CD4-positive, alpha-beta T cell treated with Interleukin-12 subunit alpha and Interleukin-12 subunit beta, for 1 hour (primary cell): ENCODE measurements at places on chromosomes 5 and 9.

- peak; percentile 17 for DNase-seq
Measured at GRCh38 chr5:126869005-126869451, 92.1 kb downstream of the LMNB1 start.

GRCh38 chr5:140338336-140338735 is 8.1 kb downstream of the HBEGF start:
- no peak for DNase-seq

GRCh38 chr5:51383131-51384121 is at the start of gene ISL1:
TSS of gene ISL1 (plus strand) at chr5:51383448. CDS start at chr5:51383672, 224 bp downstream.
- no peak for DNase-seq

GRCh38 chr5:122408592-122409224 is 96.7 kb downstream of the SNCAIP start:
- no peak for DNase-seq

DNA sequence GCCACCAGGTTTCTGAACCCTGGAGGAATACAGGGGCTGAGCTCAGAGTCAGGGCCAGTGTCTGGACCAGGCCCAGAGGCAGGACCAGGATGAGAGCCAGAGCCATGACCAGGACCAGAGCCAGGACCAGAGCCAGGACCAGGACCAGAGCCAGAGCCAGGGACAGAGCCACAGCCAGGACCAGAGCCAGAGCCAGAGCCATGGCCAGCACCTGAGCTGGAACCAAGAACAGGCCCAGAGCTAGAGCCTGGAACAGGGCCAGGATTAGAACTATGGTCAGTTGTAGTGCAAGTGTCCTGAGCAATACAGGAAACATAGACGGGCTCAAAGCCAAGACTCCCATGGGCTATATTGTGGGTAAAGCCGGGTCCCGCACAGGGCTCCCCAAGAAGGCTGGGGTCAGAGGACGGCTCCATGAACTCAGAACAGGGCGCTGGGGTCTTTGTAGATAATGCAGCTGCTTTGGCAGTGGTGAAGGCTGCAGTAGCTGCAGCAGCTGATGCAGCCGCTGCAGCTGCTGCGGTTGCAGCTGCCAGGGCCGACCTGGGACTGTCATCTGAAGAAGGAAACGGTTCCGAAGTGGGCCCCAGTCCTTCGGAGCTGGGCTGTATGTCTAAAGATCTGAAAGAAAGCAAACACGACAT is 559 bp downstream of the SPAG8 start:
- no peak for DNase-seq

- DNase-seq = no peak
Measured at GRCh38 chr9:33104401-33104800, 27.9 kb upstream of the SMU1 start.

GRCh38 chr5:78504704-78505677 is 143.6 kb downstream of the LHFPL2 start:
- no peak for DNase-seq

DNA sequence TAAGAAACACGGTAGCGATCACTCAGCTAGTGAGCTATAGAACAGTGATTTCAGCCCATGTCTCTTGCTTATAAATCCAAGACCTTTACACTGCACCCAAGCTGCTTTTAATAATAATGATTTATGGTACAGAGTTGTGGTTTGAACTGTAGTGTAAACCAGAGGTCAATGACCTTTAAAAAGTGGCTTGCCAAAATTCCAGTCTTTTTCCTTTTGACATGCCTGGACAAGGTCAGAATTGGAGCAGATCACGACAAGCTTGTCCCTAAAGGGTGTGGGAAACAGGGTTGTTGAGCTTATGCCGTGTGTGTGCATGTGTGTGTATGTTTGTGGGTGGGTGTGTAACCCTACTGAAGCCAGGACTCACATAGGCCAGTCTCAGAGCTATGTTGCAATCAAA is 225.3 kb upstream of the CLINT1 start:
- DNase-seq = no peak

DNA sequence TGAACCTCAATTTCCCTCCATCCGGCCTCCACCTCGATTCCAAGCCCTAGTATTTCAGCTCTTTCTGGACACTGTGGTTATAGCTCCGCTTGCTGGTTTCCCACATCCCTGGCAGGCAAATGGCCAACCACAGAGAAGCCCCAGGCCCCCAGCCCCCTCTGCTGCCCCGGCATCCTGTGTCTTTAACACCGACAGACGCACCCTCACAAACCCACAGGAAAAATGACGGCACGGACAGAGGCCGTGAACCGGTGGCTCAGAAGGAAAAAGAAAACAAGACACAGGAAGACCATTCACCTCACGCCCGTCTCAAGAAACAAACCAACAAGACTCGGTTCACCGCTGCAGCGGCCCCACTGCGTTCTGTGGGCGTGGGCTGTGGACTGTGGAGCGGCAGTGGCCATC is 1.5 kb upstream of the CLIC3 start:
- peak; percentile 50 for DNase-seq

DNA sequence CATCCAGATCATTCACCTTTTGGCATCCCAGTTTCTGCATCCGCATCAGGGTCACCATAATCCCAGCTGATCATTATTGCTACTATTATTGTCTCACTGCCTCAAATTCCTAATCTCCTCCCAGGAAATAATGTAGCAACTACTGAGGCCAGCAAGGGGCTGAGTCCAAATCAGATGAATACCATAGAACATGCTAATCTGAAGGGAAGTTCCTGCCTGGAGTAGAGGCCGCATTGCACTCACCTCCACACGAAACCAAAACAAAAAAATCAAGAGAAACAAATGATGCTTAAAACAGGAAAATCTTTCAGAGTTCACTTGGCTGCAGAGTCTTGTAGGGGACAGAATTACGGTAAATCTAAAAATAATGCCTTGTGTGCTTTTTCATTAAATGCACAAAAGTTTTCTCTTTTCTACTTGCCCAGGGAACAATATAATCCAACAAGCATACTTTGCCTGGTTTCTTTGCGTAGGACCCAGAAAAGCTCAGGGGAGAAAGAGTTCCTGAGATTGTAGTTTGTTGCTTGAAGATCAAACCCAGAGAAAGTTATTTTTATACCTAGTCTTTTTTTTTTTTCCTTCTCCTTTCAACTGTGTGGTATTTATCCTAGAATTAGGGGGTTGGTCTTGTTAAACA is 87.7 kb upstream of the KLF4 start:
- DNase-seq = no peak

- DNase-seq = no peak
Measured at GRCh38 chr5:138660051-138660572, 84.9 kb upstream of the HSPA9 start.

DNA sequence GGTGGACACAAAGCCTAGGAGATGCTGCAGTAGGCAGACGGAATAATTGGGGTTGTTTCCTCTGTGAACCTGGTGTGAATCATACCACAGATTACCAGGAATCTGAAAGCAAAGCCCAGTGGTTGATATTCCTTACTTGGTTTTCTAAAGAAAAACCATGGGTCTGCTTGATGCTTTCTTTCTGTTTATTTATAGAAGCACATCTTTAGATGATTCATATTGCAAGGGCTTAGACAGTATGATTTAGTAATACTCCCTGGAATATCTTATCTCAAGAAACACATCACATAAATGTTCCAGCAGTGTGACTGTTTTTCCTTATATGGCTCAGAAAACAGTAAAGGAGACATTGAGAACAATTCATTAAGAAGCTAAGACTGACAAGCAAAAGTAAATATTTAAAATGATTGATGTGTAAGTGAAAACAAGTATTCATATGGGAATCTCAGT is 623.3 kb downstream of the RAB3C start:
- DNase-seq = no peak

GRCh38 chr9:72935595-72935994 is 17.3 kb downstream of the ALDH1A1 start:
- DNase-seq = no peak

GRCh38 chr5:179266291-179267070 is 78.8 kb downstream of the ADAMTS2 start:
- no peak for DNase-seq

DNA sequence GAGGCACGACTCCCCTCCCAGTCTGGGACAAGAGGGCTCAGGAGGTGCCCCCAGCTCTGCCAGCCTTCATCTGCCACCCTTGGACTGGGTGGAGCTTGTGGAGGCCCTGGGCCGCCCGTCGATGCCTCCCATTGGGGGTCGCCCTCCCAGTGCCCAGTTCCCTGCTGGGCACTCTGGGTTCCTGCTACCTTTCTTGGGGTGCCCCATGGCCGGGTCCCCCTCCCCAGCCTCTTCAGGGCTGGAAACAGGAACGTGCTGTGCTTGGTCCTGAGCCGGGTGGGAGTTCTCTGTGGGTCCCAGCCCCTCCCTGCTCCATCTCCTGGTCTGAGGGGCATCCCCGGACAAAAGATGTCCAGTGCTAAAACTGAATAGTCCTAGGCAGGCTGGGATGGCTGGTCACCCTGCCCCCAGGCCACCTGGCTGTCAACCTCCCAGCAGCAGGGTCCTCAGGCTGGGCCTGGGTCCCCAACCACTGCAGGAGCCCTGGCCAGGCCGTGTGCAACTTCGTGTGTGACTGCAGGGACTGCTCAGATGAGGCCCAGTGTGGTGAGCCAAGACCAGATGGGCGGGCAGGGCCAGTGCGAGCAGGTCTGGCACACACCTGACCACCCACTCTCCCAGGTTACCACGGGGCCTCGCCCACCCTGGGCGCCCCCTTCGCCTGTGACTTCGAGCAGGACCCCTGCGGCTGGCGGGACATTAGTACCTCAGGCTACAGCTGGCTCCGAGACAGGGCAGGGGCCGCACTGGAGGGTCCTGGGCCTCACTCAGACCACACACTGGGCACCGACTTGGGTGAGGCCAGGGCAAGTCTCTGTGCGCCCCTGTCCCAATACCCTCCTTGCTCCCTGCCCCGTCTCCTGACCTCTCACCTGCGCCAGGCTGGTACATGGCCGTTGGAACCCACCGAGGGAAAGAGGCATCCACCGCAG is 784 bp downstream of the MAMDC4 start:
- no peak for DNase-seq

DNA sequence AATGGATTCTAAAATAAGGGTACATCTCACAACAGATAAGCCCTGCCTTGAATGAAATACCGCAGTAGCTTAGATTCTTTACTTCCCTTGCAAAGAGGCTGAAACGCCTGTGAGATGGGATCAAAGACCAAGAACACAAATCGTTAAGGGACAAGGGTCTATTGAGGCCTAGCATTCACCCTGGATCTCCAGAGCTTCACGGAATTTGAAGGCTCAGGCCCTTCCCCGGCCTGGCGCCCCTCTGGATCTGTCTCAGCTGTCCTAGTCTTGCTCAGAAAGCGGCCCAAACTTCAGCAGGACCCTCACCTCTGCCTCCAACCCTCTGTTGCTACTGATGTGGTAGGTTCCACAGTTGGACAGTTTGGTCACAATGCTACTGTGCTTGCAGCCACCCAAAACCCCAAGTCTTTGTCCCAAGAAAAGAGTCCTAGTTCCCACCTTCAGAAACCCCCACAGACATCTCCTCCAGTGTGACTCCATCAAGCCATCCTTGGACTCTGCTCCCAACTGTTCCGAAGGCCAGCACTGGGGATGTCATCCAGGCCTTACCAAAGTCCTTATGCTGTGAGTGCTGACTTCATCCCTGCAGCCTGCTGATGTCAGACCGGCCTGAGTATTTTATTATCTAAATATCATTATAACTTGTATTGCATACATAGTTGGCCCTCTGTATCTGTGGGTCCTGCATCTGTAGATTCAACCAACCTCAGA is 9.4 kb downstream of the CORO2A start:
- no peak for DNase-seq

DNA sequence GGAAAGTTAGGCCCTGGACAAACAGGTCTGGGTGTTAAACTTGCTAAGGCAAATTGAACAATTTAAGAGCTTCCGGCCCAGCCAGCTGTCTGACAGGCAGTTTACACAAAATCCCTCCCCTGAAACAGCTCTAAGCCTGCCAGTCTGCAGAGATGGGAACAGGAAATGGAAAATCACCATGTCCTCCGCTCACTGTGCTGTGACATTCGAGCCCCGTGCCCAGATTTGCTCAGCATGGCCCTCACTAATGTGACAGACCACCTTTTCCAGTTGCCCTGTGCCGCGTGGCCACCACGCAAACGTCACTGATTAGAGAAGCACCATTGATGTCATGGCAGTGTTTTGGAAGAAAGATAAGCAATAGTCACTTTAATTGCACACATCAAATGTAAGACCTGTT is 41.0 kb downstream of the CCNJL start:
- DNase-seq = no peak

DNA sequence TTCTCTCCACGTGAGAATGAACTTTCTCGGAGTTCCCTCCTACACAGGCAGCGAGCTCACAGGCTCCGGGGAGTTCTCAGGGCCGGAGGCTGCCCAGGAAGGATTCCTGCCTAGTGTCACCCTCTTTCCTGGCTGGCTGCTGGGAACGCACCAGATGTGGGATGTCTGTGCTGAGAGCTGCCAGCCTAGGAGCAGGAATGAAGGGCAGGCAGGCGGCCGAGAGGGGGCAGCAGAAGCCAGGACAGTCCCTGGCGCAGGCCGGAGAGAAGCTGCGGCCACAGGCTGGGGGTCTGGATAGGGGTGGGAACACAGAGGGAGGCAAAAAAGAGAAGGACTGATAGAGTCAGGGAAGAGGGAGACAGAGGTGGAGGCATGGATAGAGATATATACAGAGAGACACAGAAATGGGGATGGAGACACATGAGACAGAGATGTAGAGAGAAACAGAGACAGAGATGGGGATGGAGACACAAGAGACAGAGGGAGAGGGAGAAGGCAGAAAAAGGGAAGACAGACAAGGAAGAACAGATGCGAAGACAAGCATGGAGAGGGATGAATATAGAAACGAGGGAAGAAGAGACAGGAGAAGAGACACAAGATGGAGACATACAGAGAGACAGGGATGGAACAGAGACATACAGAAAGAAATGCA is 25.3 kb upstream of the ENHO start:
- DNase-seq = peak; percentile 19

- DNase-seq = no peak
Measured at GRCh38 chr9:71743217-71743705, 25.1 kb downstream of the CEMIP2 start.

DNA sequence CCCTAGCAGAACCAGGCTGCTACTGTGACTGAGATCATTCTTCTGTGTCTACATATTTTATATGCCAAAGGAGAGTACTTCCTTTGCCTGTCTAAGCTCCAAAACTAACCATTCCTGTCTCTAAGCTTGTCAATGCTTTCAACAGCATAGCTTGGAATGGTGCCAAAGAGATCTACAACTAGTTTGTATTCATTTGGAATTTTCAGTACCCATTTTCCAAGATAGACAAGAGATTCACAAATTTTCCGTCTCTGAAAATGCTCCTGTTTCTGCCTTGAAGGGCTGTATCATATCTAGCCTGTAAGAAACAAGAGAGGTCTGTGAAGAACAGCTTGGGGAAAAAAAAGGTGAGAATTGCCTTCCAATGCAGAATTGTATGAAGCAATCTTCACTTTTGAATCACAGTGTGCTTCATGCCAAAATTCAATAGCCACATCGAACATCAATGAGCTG is 334.4 kb upstream of the ACTBL2 start:
- DNase-seq = no peak
